Testis (tissue), 5 donors: ENCODE measurements at places on chromosomes 11 and 22. TPM values are rescaled to one million over a fixed set of nuclear protein-coding genes. Genes with fewer than 3 reads are reported as not detected.

DNA sequence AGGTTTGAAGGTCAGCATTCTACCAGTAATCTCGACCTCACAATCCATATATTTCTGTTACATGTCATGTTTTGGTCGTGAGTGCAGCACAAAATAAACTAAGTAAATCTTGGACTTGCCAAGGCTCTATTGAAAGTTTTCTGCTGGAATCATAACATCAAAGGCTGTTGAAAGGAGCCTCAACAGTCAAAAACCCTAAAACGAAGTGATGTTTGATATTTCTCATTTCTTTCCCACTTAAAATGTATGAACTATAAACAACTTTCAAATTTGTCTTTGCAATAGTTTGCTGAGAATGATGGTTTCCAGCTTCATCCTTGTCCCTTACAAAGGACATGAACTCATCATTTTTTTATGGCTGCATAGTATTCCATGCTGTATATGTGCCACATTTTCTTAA, 1118.5 kb downstream of the LRRC4C start:
- H3K36me3 ChIP-seq = no peaks in the 10 kb centered on the region
- no peak overlapping the region for H3K4me3 ChIP-seq
- no peak for DNase-seq
- no peaks in the 10 kb centered on the region for H3K4me1 ChIP-seq

DNA sequence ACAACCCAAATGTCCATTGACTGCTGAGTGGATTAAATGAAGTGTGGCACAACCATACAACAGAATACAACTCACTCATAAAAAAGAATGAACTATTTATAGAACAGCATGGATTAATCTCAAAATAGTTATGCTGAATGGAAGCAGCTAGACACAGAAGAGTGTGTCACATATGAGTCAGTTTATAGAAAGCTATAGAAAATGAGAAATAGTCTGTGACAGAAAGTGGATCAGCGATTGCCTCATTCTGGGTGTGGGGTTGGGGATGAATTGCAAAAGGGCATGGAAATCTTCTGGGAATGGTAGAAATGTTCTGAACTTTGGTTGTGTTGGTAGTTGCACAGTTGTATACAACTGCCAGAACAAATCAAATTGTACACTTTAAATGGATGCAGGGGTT, 37.4 kb downstream of the PRR5L start:
- no peaks in the 10 kb centered on the region for H3K4me1 ChIP-seq
- H3K4me3 ChIP-seq = no peak overlapping the region
- H3K27me3 ChIP-seq = no peaks in the 10 kb centered on the region
- no peak overlapping the region for H3K27ac ChIP-seq

DNA sequence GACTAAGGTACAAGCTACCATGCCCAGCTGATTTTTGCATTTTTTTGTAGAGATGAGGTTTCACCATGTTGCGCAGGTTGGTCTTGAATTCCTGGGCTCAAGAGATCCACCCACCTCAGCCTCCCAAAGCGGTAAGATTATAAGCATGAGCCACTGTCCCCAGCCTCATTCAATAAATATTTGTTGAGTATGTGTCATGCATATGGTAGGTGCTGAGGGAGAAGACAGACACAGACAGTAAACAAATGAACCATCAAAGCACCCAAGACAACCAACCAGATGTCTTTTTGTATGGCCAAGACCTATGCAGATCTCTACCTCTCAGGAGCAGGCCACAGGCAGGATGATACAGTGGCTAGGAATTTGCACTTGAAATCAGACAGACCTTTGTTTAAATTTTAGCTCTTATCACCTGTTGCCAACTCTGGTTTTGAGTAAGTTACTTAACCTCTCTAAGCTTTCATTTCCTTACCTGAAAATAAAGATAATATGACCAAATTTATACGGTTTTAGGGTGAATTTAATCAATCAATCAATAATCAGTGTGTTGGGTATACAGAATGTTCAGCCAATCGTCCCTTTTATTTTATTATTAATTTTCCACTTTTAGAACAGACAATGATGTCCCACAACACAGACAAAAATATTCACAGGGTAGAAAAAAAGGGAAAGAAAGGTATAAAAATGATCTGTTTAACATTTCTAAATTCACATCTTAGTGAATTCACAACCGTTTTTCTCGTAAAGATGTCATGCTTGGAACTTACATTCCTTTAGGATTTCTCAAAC, 128.2 kb downstream of the SGSM3 start:
- no peak overlapping the region for H3K4me3 ChIP-seq
- H3K27me3 ChIP-seq = no peaks in the 10 kb centered on the region
- DNase-seq = no peak
- H3K27ac ChIP-seq = peak overlapping the region; percentile 15
- no peaks in the 10 kb centered on the region for H3K36me3 ChIP-seq

DNA sequence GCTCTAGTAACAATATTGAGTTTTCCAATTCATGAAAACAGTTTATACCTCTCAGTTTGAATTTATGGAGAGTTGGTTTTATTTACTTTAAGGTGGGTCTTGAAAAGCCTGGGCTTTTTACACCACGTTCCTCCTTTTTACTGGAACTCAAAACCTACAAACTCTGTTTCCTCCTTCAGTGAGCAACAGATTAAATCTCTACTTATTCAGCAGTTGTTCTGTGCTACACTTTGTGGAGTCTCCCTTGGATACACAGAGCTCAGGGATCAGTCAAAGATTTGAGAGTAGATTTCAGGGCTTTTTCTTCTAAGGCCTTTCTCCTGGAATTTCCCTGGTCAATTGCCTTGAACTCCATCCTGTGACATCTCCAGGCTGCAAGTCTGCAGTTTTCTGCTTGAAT, 3.5 kb downstream of the NXPE1 start:
- no peaks in the 10 kb centered on the region for H3K36me3 ChIP-seq
- H3K27ac ChIP-seq = no peak overlapping the region
- peaks cover 6% of the 10 kb centered on the region for H3K4me1 ChIP-seq
- no peak for DNase-seq

DNA sequence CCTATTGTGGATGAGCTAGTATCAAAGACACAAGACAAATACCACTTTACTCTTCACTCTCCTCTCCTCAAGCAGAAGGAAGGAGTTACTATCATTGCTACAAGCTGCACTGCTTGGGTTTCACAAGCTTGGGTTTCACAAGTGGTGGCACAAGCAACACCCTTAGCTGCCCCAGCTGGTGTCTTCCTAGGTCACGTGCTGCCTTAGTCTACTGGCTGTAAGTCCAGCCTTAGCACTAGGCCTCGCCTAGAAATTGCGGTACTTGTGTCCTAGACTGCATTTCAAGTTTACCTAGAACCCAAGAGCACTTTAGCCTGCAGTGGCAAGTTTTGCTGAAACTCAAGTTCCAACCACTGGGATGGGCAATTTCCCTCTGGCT, 86.6 kb downstream of the EHF start:
- no peak overlapping the region for H3K27ac ChIP-seq
- H3K36me3 ChIP-seq = no peaks in the 10 kb centered on the region
- H3K4me3 ChIP-seq = no peak overlapping the region
- no peaks in the 10 kb centered on the region for H3K4me1 ChIP-seq
- no peak for DNase-seq
- H3K27me3 ChIP-seq = no peaks in the 10 kb centered on the region

DNA sequence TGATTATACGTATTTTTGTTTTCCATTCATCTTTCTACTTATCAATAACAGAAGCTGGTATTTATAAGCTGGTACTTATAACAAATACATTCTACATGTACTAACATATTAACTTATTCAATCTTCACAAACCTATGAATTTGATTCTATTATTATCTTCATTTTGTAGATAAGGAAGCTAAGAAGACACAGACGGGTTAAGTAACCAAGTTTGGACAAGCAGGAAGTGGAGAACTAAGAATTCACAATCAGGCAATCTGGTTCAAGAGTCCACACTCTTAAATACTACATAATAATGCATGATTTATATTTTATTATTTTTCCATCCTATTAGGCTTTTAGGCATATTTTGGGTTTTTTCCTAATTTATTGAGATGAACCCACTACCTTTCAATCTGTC, 25.0 kb downstream of the FCHSD2 start:
- DNase-seq = no peak
- no peaks in the 10 kb centered on the region for H3K36me3 ChIP-seq
- no peaks in the 10 kb centered on the region for H3K27me3 ChIP-seq
- H3K4me3 ChIP-seq = no peak overlapping the region
- H3K27ac ChIP-seq = no peak overlapping the region
- no peaks in the 10 kb centered on the region for H3K4me1 ChIP-seq

DNA sequence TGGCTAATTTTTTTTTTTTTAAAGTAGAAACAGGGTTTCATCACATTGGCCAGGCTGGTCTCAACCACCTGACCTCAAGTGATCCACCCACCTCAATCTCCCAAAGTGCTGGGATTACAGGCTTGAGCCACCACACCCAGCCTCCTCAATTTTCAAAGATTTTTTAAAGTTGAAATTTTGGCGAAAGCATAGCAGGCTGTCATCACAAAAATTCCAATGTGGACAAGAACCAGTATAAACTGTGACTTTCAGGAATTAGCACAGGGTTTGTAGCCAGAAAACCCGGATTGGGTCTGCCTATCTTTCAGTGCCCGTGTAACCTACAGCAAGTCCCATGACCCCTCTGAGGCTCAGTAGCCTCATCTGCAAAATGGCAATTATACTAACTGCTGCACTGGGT, 80.2 kb downstream of the SGSM3 start:
- H3K4me1 ChIP-seq = peaks cover 6% of the 10 kb centered on the region
- no peak overlapping the region for H3K27ac ChIP-seq
- H3K4me3 ChIP-seq = no peak overlapping the region
- H3K27me3 ChIP-seq = no peaks in the 10 kb centered on the region

GRCh38 chr22:46299101-46299500, 2.4 kb downstream of the GTSE1 start:
- peaks cover 13% of the 10 kb centered on the region for H3K4me1 ChIP-seq
- no peak overlapping the region for H3K4me3 ChIP-seq
- no peak overlapping the region for H3K27ac ChIP-seq
- DNase-seq = no peak

DNA sequence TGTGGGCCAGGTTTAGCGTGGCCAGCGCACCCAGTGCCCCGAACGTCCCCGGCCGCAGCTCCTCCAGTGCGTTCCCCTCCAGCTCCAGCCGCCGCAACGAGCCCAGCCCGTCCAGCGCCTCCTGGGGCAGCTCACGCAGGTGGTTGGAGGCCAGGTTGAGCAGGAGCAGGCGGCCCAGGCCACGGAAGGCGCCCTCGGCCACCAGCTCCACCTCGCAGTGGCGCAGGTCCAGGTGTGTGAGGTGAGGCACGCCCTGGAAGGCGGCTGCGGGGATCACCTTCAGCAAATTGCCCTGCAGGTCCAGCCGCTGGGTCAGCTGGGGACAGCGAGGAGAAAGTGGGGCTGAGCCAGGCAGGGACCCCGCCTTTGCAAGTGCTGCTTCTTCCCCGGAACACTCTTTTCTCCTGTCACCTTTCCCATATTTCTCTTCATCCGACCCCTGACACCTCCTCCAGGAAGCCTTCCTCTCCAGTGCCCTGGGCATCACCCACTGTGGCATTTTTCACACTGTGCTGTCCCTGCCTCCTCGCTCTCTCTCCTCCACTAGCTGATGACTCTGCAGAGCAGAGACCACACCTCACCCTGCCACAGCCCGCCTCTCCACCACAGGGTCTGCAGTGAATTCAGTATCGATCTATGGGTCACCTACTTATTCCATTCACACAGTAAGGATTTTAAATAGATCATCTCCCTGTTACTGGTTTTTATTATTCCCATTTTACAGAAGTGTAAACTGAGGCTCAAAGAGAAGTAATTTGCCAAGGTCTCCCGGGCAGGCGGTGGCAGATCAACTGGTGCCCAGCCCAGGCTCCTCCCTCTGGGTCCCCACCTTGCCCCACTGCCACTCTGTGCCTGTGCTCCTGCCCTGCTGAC, 1.9 kb downstream of the CHADL start:
- H3K27me3 ChIP-seq = no peaks in the 10 kb centered on the region
- no peak for DNase-seq
- H3K4me1 ChIP-seq = peaks cover 10% of the 10 kb centered on the region
- H3K4me3 ChIP-seq = peak overlapping the region; percentile 50
- H3K36me3 ChIP-seq = no peaks in the 10 kb centered on the region
- no peak overlapping the region for H3K27ac ChIP-seq

- H3K4me3 ChIP-seq = no peak overlapping the region
- no peaks in the 10 kb centered on the region for H3K4me1 ChIP-seq
- DNase-seq = peak; percentile 84
Measured at GRCh38 chr11:128790196-128790595, 76.9 kb downstream of the KCNJ1 start.

GRCh38 chr11:3867209-3868091, 12.0 kb downstream of the STIM1 start:
- H3K36me3 ChIP-seq = no peaks in the 10 kb centered on the region
- DNase-seq = peak; percentile 58
- H3K27ac ChIP-seq = peak overlapping the region; percentile 67

DNA sequence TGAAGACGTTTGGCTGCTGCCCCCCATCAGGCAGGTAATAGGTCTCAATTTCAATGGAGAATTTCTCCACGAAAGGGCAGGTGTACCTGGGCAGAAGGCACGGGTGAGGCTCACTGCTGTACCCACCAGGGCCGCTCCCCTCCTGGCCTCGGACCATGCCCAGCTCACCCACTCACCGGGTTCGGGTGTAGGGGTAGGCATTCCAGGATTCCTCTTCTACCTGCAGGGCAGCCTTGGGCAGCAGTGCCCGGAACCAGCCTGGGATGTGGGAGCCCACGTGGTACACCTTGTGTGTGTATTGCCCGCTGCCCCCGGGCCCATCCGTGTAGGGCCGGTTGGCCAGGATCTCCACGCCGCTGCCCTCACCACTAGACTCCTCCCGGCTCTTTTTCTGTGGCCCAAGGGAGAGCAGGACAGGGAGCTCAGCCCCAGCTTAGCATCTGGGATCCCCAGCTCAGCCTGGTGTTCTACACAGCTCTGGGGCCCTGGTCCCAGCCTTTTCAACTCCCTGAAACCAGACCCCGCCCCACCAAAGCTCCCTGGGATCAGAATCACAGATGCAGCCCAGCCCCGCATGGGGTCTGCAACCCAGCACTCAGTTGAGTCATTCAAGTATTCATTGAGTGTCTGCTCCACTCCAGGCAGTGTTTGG, 2.7 kb downstream of the PITPNM1 start:
- H3K4me3 ChIP-seq = no peak overlapping the region
- DNase-seq = no peak
- H3K36me3 ChIP-seq = no peaks in the 10 kb centered on the region
- no peaks in the 10 kb centered on the region for H3K27me3 ChIP-seq
- H3K4me1 ChIP-seq = peaks cover 18% of the 10 kb centered on the region
- no peak overlapping the region for H3K27ac ChIP-seq

Gene GAS2
- 5.5 TPM for polyA plus RNA-seq

Gene TPP1
- polyA plus RNA-seq = 60.9 TPM

Gene GCAT
- 21.4 TPM for polyA plus RNA-seq

Gene RAB39A
- polyA plus RNA-seq = 2.0 TPM

Gene SLC5A1
- polyA plus RNA-seq = 3.5 TPM

Gene CPSF7
- polyA plus RNA-seq = 107 TPM

Gene NLRP6
- 0.26 TPM for polyA plus RNA-seq
